ENCODE measurements at places on chromosomes 7 and 10.

DNA sequence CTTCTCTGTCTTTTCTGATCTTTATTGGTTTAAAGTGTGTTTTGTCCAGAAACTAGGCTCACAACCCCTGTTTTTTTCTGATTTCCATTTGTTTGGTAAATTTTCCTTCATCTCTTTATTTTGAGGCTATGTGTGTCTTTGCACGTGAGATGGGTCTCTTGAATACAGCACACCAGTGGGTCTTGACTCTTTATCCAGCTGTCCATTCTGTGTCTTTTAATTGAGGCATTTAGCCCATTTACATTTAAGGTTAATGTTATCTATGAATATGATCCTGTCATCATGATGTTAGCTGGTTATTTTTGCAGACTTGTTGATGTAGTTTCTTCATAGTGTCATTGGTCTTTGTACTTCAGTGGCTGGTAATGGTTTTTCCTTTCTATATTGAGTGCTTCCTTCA lies 10.1 kb downstream of the TEX36 start:
- no peak for DNase-seq

- no peak for DNase-seq
Observed at GRCh38 chr10:130459851-130460490, 323.8 kb downstream of the GLRX3 start.

DNA sequence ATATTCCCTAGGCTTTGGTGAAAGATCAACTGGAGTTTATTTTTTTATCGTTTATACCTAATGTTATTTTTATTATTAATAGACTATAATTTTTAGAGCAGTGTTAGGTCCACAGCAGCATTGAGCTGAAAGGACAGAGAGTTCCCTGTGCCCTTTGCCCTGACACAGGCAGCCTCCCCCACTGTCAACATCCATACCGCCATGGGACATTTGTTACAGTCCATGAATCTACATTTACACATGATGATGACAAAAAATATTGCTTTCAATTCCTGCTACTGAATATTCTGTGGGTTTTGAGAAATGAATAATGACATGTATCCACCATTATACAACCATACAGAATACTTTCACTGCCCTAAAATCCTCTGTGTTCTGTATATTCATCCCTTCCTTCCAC lies 1297.5 kb upstream of the SORCS1 start:
- no peak for DNase-seq

DNA sequence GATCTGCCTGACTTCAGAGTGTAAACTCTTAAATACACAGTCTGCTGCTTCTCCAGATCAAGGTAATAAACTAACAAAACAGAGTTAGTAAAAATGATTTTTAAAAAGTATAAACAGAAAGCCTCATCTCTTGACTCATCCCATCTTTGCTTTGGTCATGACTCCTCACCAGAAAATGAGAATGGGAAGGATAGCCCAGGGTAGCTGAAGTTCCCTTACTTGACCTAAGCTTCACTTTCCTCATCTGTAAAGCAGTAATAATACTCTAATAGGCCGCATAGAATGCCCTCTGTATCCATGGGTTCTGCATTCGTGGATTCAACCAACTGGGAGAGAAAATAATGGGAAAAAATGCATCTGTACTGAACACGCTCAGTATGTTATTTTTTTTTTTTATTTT lies 11.3 kb upstream of the SLC25A28 start:
- DNase-seq = no peak

DNA sequence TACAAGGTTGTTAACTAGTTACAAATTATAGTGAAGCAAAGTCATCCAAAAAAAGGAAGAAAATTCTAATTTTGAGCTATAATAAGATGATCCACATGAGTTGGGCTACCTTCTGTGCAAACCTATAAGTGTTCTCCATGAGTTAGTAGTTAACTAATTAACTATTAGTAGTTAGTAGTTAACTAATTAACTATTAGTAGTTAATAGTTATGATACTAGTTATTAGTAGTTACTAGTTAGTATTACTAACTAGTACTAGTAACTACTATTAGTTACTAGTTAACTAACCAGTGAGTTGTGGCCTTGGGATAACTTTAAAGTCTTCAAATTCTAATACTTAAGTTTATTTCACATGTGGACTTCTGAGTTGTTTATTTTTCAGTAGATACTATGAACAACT lies 453.4 kb upstream of the GRM3 start:
- DNase-seq = no peak

DNA sequence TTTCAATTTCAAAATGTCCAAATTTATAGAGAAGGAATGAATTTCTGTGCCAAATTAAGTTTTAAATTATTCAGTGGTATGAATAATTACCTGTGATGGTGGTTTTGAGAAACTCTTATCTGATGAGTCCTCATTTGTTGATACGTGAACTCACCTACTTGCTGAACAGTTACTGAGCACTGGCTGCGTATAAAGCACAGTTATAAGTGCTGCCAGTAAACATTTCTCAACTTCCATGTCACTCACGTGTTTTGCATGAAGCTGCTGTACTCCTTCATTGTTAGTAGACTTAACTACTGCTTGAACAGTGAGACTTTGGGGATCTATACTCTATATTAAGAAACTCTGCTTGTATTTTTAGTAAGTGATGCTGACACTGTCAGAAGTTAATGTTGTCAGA lies 269.1 kb upstream of the FZD8 start:
- no peak for DNase-seq

- DNase-seq = no peak
Observed at GRCh38 chr7:100356416-100357068, 1.4 kb upstream of the PILRB start.

GRCh38 chr7:113742377-113742776 lies 176.4 kb downstream of the PPP1R3A start:
- no peak for DNase-seq

- no peak for DNase-seq
Observed at GRCh38 chr10:30374353-30374752, 25.3 kb upstream of the MTPAP start.

GRCh38 chr10:89295597-89295996 lies 6.2 kb upstream of the IFIT2 start:
- DNase-seq = no peak

DNA sequence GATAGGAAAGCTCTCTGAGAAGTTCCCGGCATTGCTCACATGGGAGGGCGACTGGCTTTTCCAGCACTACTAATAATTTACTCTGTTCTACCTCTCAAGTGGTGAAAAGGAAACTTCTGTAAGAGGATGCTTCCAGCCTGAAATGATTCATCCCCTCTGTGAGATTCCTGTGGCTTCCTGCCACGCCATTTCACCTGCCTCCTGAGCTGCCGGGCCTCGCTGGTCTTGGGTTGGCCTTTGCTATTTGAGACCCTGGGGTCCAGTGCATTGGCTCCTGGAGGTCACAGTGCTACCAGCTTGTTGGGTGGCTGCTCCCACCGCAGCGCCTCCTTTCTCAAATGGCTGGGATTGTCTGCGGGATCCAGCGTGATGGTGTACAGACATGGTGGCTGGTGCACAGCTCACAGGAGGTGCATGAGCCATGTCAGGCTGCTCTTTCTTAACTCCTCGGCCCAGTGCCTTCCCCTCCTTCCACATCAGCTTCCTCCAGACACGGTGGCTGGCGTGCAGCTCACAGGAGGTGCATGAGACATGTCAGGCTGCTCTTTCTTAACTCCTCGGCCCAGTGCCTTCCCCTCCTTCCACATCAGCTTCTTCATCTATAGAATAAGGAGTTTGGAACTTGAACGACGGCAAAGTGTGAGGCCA lies 42.9 kb upstream of the PCBD1 start:
- DNase-seq = no peak

DNA sequence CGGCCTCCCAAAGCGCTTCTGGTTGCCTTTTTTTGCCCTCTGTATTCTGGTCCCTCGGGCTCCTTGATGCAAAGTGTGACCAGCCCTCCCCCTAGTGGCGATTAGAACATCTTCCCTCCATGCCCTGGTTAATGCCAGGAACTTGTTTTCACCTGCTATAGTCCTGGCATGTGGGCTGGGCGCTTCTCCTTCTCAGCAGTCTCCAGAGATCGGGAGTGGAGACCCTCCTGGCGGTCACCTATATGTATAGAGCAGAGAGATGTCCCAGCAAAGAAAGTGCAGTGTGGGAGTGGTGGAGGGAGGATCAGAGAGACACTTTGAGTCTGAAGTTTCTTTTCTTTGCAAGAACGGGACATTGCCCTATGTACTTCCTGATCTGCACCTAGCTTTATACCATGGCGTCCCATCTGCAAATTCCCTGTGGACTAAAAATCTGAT lies 264.1 kb downstream of the OTUD1 start:
- DNase-seq = no peak

DNA sequence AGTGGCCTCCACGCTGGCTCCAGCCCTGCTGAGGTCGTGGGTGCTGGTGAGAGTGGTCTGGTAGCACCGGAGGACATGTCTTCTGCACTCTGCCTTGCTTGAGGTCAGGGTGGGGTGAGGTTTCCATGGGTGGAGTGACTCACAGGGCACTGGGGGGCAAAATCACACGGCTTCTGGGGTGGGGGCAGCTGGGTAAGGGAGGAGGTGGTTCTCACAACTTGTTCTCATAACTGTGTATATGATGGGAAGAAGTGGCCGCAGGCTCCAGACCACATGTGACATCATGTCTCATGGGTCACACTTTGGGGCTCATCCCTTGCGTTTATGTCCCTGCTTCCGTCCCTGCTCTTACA lies 884 bp upstream of the PRF1 start:
- no peak for DNase-seq

- no peak for DNase-seq
Observed at GRCh38 chr10:34498821-34499220, 316.3 kb downstream of the PARD3 start.

- DNase-seq = no peak
Observed at GRCh38 chr10:14924013-14924412, 29.9 kb downstream of the DCLRE1C start.

DNA sequence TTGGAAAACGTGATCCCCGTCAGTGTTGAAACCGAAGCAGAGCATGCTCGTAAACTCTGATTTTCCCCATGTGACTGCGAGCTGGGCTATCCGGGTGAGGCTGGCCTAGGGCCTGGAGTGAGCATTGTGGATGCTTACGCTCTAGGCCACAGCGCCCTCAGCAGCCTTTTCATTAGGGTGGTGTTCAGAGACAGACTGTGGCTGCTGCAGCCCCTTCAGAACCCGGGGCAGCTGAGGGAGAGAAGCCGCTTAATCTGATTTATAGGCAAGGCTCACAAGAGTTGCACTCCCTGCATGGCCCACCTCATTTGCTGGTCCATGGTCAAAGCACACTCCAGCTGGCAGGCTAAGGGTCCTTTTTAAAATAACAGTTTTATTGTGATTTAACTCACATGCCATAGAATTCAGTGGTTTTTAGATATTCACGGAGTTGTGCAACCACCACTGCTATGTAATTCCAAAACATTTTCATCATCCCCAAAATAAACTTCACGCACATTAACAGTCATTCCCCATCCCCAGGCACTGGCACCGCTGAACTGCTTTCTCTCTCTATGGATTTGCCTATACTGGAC lies 72.5 kb downstream of the SYPL1 start:
- DNase-seq = no peak

- no peak for DNase-seq
Observed at GRCh38 chr10:22308390-22308789, 7.8 kb upstream of the COMMD3 start.

- no peak for DNase-seq
Observed at GRCh38 chr10:44030132-44030531, 354.8 kb downstream of the CXCL12 start.

GRCh38 chr10:62081341-62082270 lies 180.1 kb downstream of the ARID5B start:
- no peak for DNase-seq

GRCh38 chr10:23630376-23630775 lies 191.5 kb downstream of the OTUD1 start:
- no peak for DNase-seq

- no peak for DNase-seq
Observed at GRCh38 chr7:27157702-27158431, 1.4 kb upstream of the HOXA7 start.

DNA sequence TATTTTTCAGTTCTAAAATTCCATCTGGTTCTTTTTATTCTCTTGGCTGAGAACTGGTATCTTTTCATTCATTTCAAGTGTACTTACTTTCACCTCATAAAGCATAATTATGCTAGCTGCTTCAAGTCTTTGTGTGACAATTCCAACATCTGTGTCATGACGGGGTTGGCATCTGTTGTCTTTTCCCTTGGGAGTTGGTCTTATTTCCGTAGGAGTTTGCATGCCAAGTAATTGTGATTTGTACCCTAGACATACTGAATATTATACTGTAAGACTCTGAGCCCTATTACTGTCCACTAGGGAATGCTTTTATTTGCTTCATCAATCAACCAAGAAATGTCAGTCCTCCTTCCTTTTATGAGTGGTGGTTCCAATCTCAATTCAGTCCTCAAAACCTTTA lies 24.6 kb upstream of the HUS1 start:
- DNase-seq = no peak

DNA sequence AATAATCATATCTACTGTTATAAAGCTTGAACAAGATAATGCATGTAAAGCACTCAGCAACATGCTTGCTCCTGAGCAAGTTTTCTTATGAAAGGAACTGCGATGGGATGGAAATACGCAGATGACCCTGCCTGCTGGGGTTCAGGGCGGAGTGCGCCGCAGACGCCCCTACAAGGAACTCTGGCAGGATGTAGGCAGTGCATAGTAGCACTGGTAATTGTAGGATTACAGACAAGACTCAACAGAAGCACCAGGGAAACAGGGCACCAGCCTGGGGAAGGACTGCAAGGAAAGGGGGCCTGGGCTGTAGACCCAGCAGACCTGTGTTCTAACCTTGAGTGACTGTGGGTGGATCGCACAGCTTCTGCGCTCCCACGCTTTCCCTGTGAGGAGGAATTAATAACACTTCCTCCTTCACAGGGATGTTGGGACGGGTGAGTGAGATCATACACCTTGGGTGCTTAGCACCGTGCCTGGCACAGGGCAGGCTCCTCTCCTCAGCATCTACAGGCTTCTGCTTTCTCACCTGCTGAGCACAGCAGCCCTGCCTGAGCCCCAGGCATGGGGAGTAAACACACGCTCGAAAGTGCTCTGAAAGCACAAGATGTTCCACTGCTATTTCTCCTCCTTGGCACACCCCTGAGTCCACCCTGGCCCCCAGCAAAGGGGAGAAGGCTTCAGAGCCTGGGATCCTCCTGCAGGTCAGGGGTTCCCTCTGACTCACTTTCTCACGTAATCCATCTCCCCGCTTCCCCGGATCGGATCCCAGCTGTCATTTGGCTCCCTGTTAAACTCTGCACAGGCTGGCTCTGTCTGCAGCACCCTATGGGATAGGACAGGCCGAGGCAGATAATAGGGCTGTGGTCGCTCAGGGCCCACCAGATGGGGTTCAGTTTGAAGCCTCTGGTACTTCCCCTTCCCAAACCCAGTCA lies 19.2 kb downstream of the ITPRIP start:
- DNase-seq = no peak

- no peak for DNase-seq
Observed at GRCh38 chr7:38452681-38453108, 178.5 kb downstream of the AMPH start.

GRCh38 chr7:37284805-37285231 lies 163.8 kb downstream of the ELMO1 start:
- peak; percentile 17 for DNase-seq
